HepG2 (cell line): ENCODE measurements at places on chromosomes 11 and 22. TPM values are rescaled to one million over a fixed set of nuclear protein-coding genes. Genes with fewer than 3 reads are reported as not detected.

Gene FAM180B
- polyA plus RNA-seq, result 0.72 and 1.0 TPM in 2 replicates

Gene TRIM34
- 0.13 and 0.33 TPM in 2 replicates for polyA plus RNA-seq

Gene CASP5
- not detected in 2 replicates for polyA plus RNA-seq

Gene TBX1
- not detected in 2 replicates for polyA plus RNA-seq

Gene SLC35E4
- 0.07 and 0.13 TPM in 2 replicates for polyA plus RNA-seq

Gene CECR2
- 0.01 TPM in 1 of 2 replicates, not detected in the other for polyA plus RNA-seq

Gene PATE2
- not detected in 2 replicates for polyA plus RNA-seq

DNA sequence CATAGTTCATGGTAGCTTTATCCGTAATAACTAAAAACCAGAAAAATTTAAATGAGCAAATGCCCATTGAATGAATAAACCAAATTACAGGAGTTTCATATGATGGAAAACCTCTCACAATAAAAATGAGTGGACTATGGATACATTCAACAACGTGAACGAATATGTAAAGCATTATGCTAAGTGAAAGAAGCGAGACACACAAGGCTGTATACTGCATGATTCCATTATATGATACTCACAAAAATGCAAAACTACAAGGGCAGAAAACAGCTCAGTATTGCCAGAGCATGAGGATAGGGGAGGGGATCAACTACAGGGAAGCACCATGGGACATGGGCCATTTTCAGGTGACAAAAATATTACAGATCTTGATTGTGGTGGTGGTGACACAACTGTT, 22.2 kb downstream of the DDI1 start:
- DNase-seq, result no peak
- H3K4me3 ChIP-seq, result no peak overlapping the region
- no peaks in the 10 kb centered on the region for H3K36me3 ChIP-seq
- H3K4me1 ChIP-seq, result no peaks in the 10 kb centered on the region

- no peak for DNase-seq
- no peaks in the 10 kb centered on the region for H3K36me3 ChIP-seq
- no peaks in the 10 kb centered on the region for H3K4me1 ChIP-seq
Observed at GRCh38 chr11:119759324-119759723, 30.3 kb upstream of the NECTIN1 start.

DNA sequence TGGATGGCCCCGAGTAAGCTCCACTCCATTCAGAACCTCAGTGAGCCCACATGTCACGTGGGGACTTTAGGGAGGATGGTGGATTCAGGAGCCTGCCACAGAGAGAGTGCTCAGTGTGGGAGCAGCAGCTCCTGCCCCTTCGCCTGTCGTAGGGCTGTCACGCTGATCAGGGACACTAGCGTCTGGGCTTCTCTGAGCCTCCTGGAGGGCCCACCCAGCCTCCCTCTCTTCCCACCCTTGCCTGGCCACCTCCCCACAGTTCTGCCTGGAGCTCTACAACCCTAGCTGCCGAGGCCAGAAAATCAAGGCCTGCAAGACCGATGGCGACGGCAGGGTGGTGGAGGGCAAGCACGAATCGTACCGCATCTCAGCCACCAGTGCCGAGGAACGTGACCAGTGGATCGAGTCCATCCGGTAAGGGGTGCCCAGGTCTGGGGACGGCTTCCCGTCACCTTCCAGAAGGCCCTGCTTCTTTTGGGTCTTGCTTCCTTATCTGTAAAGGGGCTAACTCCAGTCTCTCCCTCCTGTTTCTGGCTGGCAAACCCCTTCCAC, 29.5 kb downstream of the CYTH4 start:
- no peak overlapping the region for H3K27ac ChIP-seq
- no peak for DNase-seq
- H3K27me3 ChIP-seq, result peaks cover 22% of the 10 kb centered on the region; the same call in 2 of the 3 replicates
- H3K4me3 ChIP-seq, result no peak overlapping the region
- H3K36me3 ChIP-seq, result no peaks in the 10 kb centered on the region
- peaks cover 17% of the 10 kb centered on the region; the same call in 1 of the 2 replicates for H3K4me1 ChIP-seq

GRCh38 chr11:75280227-75280701, 39.7 kb downstream of the TPBGL start:
- H3K27me3 ChIP-seq, result no peaks in the 10 kb centered on the region
- no peak overlapping the region for H3K4me3 ChIP-seq
- H3K27ac ChIP-seq, result no peak overlapping the region
- peaks cover 38% of the 10 kb centered on the region for H3K36me3 ChIP-seq
- peaks cover 22% of the 10 kb centered on the region for H3K4me1 ChIP-seq

GRCh38 chr11:105004021-105004420, 18.9 kb downstream of the CASP5 start:
- peak; percentile 51 for DNase-seq
- H3K4me3 ChIP-seq, result no peak overlapping the region
- H3K27ac ChIP-seq, result no peak overlapping the region
- peaks cover 35% of the 10 kb centered on the region for H3K4me1 ChIP-seq
- no peaks in the 10 kb centered on the region for H3K36me3 ChIP-seq

GRCh38 chr22:16933291-16934282, 74.4 kb downstream of the GAB4 start:
- H3K36me3 ChIP-seq, result no peaks in the 10 kb centered on the region
- DNase-seq, result no peak
- H3K27me3 ChIP-seq, result no peaks in the 10 kb centered on the region
- no peak overlapping the region for H3K4me3 ChIP-seq
- no peaks in the 10 kb centered on the region for H3K4me1 ChIP-seq

DNA sequence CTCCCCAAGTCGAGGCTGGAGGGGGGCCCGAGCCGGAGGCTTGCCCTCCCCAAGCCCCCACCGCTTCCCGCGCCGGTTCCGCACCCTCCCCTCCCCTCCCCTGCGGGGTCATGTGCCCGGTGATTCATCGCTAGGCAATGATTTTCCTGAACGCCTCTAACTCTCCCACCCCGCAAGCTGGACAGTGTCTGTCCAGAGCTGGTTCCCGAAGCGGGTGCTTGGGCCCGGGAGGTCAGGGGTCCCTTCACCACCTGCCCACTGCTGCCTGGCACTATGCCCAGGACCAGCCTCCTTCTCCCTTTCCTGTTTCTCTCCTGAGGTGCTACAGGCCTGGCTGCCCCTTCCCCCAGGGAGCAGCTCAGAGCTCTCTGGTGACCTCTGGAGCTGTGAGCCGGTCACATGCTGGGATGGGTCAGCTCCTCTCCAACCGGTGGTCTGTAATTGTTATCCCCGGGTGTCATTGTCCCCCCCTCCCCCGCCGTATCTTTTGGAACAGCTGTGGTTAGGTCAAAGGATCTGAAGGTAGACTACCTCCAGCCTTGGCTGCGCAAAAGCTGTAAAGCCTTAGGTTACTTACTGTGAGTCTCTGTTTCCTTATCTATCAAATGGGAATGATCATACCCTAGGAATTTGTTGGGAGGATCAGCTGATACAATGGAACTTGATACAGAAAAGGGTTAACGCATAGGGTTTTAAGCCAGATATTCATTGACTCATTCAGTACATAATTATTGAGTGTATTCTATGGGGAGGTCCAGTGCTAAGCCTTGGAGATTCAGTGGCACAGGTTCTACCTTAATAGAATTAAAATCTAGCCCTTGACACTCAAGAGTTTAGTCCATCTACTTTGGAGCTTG, 753 bp downstream of the STX3 start:
- H3K4me3 ChIP-seq, result peak overlapping the region; percentile 77
- no peaks in the 10 kb centered on the region; the same call in 2 of the 3 replicates for H3K27me3 ChIP-seq
- peaks cover 37% of the 10 kb centered on the region for H3K4me1 ChIP-seq
- peak overlapping the region; percentile 10 for H3K27ac ChIP-seq
- no peaks in the 10 kb centered on the region for H3K36me3 ChIP-seq

DNA sequence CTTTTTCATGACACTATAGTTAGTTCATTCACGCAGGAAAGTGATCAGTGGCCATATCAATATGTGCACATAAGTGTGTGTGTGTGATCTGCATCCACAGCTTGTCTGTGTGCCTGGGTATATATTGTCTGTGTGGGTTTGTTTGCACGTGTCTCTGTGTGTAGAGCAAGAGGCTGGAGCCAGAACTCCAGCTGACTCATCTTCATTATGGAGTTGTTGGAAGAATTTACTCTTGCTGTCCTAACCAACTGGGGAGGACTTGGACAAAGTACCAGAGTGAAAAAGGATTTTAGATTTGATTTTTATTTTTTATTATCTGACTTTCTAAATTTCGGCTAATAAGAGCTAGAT, 63.9 kb downstream of the TP53I11 start:
- no peaks in the 10 kb centered on the region for H3K4me1 ChIP-seq
- H3K27me3 ChIP-seq, result peaks cover 3% of the 10 kb centered on the region; the same call in 1 of the 2 replicates
- H3K27ac ChIP-seq, result no peak overlapping the region

- no peaks in the 10 kb centered on the region for H3K36me3 ChIP-seq
- no peak overlapping the region for H3K4me3 ChIP-seq
- H3K27ac ChIP-seq, result no peak overlapping the region
- H3K4me1 ChIP-seq, result peaks cover 26% of the 10 kb centered on the region; the same call in 1 of the 2 replicates
- no peaks in the 10 kb centered on the region for H3K27me3 ChIP-seq
Observed at GRCh38 chr11:15970506-15971214, 385.7 kb downstream of the SOX6 start.

DNA sequence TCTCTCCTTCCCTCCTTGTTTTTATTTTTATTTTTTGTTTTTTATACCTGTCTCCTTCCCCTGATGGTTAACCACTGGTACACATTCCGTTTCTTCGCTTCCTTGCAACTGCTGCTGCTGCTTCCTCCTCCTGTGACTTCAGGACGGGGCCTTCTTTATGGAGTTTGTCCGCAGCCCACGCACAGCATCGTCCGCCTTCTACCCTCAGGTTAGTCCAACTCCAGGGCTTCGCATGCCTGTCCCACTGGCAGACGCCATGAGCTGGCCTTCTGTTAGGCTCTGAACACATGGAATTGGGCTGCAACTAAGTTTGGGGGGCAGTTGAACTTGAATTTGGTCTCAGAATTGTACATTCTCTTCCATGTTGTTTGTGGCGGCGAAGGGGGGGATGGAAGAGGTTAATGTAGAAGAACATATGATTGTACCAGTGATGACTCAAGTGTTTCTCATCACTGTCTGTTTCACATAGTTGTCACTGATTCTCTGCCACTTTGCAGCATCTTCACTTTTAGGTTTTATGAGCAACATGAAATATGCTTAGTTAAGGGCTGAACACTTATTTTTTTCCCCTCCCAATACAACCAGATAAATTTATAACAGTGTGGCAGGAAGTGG, 83.0 kb upstream of the YWHAH start:
- H3K4me3 ChIP-seq, result no peak overlapping the region
- H3K27me3 ChIP-seq, result no peaks in the 10 kb centered on the region
- no peaks in the 10 kb centered on the region for H3K4me1 ChIP-seq
- no peak overlapping the region for H3K27ac ChIP-seq

DNA sequence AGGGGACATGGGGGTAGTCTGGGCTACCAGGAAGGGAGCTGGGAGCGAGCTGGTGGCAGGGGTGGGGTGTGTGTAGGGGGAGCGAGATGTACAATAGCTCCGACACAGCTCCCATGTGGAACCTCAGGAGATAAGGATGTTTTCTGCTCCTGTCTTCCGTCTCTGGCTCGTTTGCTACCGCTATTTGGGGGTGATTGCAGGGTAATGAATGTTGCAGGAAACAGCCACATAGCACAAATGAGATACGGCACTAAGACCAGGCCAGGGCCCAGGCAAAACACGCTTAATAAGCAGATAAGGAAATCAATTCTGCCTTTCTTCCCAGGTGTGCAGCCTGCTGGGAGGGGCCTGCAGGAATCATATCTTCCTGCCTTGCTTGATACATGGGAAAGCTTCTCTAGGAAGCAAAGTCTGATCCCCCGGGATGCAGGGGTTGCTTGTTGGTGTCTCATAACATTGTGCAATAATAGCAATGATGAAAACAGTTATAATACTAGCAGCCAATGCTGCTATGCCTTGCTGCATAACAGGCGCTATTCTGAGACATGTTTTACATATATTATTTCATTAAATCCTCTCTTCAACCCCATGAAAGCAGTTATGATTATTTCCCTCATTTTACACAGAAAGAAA, 158.7 kb downstream of the ST3GAL4 start:
- no peaks in the 10 kb centered on the region for H3K36me3 ChIP-seq
- no peak for DNase-seq
- peaks cover 2% of the 10 kb centered on the region; the same call in 1 of the 2 replicates for H3K27me3 ChIP-seq
- no peak overlapping the region for H3K27ac ChIP-seq
- no peaks in the 10 kb centered on the region for H3K4me1 ChIP-seq
- no peak overlapping the region for H3K4me3 ChIP-seq

- no peaks in the 10 kb centered on the region for H3K27me3 ChIP-seq
- no peak overlapping the region for H3K4me3 ChIP-seq
- H3K4me1 ChIP-seq, result no peaks in the 10 kb centered on the region
Observed at GRCh38 chr11:12893787-12894672, 115.1 kb upstream of the RASSF10 start.

DNA sequence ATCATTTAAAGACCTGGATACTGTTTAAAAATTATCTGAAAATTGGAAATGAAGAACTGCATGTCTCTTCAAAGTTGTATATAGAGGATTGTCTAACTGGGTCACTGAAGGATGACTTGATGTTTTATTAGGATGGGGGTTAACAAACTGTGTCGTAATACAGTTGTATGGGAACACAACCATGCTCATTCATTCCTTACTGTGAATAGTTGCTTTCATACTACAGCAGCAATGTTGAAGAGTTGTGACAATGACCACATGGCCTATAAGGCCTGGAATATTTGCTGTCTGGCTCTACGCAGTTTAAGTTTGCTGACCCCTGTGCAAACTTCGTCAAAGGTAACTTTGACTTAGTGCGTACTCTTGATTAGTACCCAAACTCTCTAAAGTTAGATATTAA, 38.4 kb downstream of the FDX1 start:
- peaks cover 16% of the 10 kb centered on the region for H3K4me1 ChIP-seq
- no peaks in the 10 kb centered on the region; the same call in 1 of the 2 replicates for H3K36me3 ChIP-seq
- H3K4me3 ChIP-seq, result no peak overlapping the region
- H3K27ac ChIP-seq, result no peak overlapping the region

GRCh38 chr22:35842954-35843353, 125.3 kb downstream of the APOL5 start:
- DNase-seq, result peak; percentile 61
- no peak overlapping the region for H3K27ac ChIP-seq
- H3K27me3 ChIP-seq, result no peaks in the 10 kb centered on the region
- H3K4me1 ChIP-seq, result peaks cover 12% of the 10 kb centered on the region
- no peak overlapping the region for H3K4me3 ChIP-seq

DNA sequence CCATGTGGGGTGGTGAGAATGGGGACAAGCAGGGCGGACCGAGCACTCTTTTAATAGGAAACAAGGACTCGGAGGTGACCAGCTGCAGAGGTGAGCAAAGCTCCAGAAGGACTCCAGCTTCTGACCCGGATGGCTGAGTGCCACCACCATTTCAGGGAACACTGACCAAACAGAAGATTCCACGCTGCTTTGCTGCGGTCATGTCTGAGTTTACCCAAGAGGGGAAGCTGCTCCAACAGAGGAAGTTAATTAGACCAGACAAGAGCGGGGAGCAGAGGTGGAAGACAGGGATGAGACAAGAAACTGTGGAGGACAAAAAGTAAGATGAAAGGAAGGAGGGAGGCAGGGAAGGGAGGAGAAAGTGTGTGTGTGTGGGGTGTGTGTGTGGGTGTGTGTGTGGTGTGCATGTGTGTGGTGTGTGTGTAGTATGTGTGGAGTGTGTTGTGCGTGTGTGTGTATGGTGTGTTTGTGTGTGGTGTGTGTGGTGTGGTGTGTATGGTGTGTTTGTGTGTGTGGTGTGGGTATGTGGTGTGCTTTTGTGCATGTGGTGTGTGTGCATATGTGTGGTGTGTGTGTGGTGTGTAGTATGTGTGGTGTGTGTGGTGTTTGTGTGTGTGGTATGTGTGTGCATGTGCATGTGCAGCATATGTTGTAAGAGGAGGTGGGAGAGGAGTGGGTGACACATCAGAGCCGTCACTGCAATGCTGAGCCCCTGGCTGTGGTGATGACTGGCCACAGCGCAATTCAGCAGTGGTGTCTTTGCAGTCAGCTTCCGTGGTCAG, 82.2 kb upstream of the AKIP1 start:
- H3K36me3 ChIP-seq, result no peaks in the 10 kb centered on the region
- no peak overlapping the region for H3K27ac ChIP-seq
- no peak overlapping the region for H3K4me3 ChIP-seq

- H3K4me1 ChIP-seq, result peaks cover 100% of the 10 kb centered on the region
- H3K4me3 ChIP-seq, result no peak overlapping the region
- H3K36me3 ChIP-seq, result peaks cover 4% of the 10 kb centered on the region; the same call in 1 of the 2 replicates
Observed at GRCh38 chr11:75514596-75514995, 11.1 kb downstream of the GDPD5 start.
